ENCODE measurements at places on chromosomes 6 and 20.

GRCh38 chr6:118908441-118908840 lies 14.5 kb downstream of the ASF1A start:
- DNase-seq: no peak

DNA sequence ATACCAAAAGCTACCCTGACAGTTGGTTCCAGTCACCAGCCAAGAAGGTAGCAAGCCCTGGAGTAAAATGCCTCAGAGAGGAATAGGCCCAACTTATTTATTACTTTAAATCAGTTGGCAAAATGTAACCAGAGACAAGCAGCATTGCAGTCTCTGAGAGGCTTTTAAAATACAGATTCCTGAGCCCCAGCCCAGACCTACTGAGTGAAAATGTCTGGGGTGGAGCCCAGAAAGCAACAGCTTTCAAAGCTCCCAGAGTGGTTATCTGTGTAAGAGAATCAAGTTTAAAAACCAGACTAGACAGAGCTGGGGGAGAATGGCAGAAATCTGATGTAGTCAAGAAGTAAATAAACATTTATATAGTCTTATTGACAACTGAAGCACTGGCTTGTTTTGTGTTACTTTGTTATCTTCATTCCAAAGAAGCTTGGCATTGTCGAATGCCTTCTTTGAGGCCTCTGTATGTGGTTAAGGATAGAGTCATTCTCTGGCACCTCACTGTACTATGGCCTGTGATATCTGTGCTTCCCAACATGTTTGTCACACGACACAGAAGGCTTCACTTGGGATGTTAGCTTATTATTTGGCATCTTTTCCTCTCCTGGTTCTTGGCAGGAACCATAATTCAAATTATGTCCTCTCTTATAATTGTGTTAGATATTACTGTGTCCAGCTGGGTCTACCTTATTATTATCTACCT lies 313.5 kb downstream of the SLC35F1 start:
- no peak for DNase-seq

DNA sequence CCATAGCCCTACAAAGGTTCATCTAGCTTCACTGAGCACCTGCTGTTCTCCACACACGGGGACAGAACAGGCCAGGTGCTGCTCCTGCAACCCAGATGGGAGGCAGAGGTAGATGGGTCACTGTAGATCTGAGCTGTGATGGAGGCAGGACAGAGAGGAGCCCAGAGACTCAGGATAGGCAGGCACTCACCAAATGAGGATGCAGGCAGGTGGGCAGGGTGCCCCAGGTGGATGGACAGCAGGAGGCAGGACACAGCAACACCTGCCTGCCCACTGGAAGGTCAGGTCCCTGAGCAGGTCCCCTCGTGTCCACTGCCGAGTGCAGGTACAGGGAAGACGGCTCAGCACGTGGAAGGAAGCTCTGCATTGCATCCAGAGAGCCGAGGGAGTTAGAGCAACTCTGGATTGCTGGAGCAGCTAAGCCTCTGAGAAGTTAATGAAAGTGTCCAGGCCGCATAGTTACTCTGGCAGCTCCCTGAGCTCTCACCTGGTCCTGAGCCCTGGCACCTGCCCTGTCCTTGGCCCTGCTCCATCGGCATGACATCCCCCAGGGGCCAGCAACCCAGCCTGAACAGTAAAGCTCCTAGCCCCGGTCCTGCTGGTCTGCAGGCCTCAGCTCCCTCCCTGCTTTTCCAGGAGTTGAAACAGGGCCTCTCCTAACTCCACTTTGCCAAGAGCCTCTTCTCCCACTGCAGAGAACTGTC lies 4.9 kb upstream of the YTHDF1 start:
- no peak for DNase-seq

DNA sequence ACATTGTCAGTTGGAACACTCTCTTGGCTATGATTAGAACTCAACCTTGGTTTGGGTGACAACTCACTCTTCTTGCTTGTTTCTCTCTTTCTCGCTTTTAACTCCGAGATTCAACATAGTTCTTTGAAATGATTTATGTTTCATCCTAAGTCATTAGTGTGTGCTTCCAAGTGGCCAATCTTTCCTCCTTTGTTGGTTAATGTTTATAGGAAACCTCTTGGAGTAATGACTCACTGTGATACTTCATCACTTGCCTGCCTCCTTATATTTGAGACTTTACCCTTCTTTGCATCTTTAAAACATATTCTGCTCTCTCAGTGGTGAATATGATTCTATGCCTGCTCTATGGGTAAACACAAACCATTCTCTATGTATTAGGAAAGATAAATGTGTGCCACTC lies 279.7 kb upstream of the FLRT3 start:
- no peak for DNase-seq

- no peak for DNase-seq
Measured at GRCh38 chr6:112626468-112627082, 279.4 kb downstream of the RFPL4B start.
